ENCODE measurements at places on chromosomes 6 and 20. TPM values are rescaled to one million over a fixed set of nuclear protein-coding genes. Genes with fewer than 3 reads are reported as not detected.

TGM3 gene
- 0.12 TPM for polyA plus RNA-seq

KLHDC3 gene
- 240 TPM for polyA plus RNA-seq

FLOT1 gene
- polyA plus RNA-seq: 88.1 TPM

BIRC7 gene
- 0.11 TPM for polyA plus RNA-seq

C4A gene
- 0.62 TPM for polyA plus RNA-seq

AKAP7 gene
- polyA plus RNA-seq: 4.7 TPM

RAB44 gene
- polyA plus RNA-seq: 0.03 TPM

RIPOR3 gene
- polyA plus RNA-seq: 5.6 TPM

PLEKHG1 gene
- 0.94 TPM for polyA plus RNA-seq

TFAP2D gene
- not detected for polyA plus RNA-seq

SLC22A23 gene
- polyA plus RNA-seq: 15.8 TPM

PTPN1 gene
- polyA plus RNA-seq: 18.4 TPM

TRIM31 gene
- polyA plus RNA-seq: 0.08 TPM

PRIM2 gene
- 20.8 TPM for polyA plus RNA-seq

TLDC2 gene
- 0.29 TPM for polyA plus RNA-seq

BPI gene
- polyA plus RNA-seq: not detected

HECA gene
- polyA plus RNA-seq: 2.4 TPM

OPRM1 gene
- not detected for polyA plus RNA-seq

RSPH4A gene
- 0.38 TPM for polyA plus RNA-seq

MYH7B gene
- 0.15 TPM for polyA plus RNA-seq

PMEPA1 gene
- polyA plus RNA-seq: 12.7 TPM

MAP3K7 gene
- polyA plus RNA-seq: 27.3 TPM

LCA5 gene
- polyA plus RNA-seq: 0.44 TPM

NKX2-2 gene
- polyA plus RNA-seq: not detected

TFEB gene
- 6.7 TPM for polyA plus RNA-seq

PNPLA1 gene
- not detected for polyA plus RNA-seq

CST4 gene
- not detected for polyA plus RNA-seq

PSORS1C2 gene
- 0.11 TPM for polyA plus RNA-seq

GPX5 gene
- polyA plus RNA-seq: 0.08 TPM

CCHCR1 gene
- 32.8 TPM for polyA plus RNA-seq

CST7 gene
- polyA plus RNA-seq: not detected

HSD17B8 gene
- 22.0 TPM for polyA plus RNA-seq

SPATA2 gene
- polyA plus RNA-seq: 11.0 TPM

TP53TG5 gene
- polyA plus RNA-seq: not detected

HLA-DPB1 gene
- 58.8 TPM for polyA plus RNA-seq

ADGB gene
- polyA plus RNA-seq: not detected

WFDC5 gene
- not detected for polyA plus RNA-seq

DSP gene
- polyA plus RNA-seq: 12.8 TPM

NEURL2 gene
- polyA plus RNA-seq: 6.9 TPM

MCCD1 gene
- polyA plus RNA-seq: not detected

DNAAF9 gene
- polyA plus RNA-seq: 2.7 TPM

BTN1A1 gene
- 0.35 TPM for polyA plus RNA-seq

CLPSL2 gene
- 3.2 TPM for polyA plus RNA-seq

ECT2L gene
- polyA plus RNA-seq: not detected

PTCHD4 gene
- 0.11 TPM for polyA plus RNA-seq

C6orf141 gene
- 7.6 TPM for polyA plus RNA-seq

TMEM170B gene
- 0.63 TPM for polyA plus RNA-seq

SRC gene
- 35.4 TPM for polyA plus RNA-seq

EPHA7 gene
- polyA plus RNA-seq: 0.74 TPM

BMP6 gene
- 2.0 TPM for polyA plus RNA-seq

FOXF2 gene
- polyA plus RNA-seq: 0.05 TPM

MICB gene
- polyA plus RNA-seq: 25.3 TPM

SYTL3 gene
- polyA plus RNA-seq: 0.28 TPM

Measured in H1 (cell line).